Right lobe of liver (tissue), 6 donors: ENCODE measurements at places on chromosomes 4 and X. TPM values are rescaled to one million over a fixed set of nuclear protein-coding genes. Genes with fewer than 3 reads are reported as not detected.

DNA sequence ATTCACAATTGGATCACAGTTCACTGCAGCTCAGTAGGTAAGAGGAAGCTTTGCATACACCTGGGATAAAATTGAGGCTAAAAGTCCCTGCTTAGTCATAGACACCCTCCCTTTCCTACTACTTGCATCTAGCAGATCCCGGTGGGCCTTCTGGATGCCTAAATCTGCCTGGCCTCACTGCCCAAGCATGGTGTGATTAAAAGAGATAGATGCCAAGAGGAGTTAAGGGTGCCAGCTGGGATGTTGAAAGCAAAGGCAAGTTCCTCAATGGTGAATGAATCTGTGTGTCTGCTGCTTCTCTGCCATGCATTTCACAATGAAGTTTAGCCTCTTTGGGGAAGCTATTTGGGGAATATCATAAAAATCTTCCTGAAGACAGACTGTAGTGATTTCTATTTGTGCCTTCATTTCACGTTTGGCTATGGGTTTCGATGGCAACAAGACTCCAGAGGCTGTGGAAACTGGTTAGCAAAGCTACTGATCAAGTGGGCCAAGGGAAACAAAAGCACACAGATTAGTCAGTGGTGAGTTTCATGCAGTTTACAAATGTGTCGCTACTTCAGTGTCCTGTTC, 534.0 kb downstream of the ANKRD50 start:
- no peak for DNase-seq
- H3K27me3 ChIP-seq = no peaks in the 10 kb centered on the region
- no peak overlapping the region for H3K4me3 ChIP-seq
- H3K36me3 ChIP-seq = no peaks in the 10 kb centered on the region
- no peaks in the 10 kb centered on the region for H3K4me1 ChIP-seq

GRCh38 chr4:10664408-10664807, 20.2 kb downstream of the CLNK start:
- H3K27me3 ChIP-seq = no peaks in the 10 kb centered on the region
- no peaks in the 10 kb centered on the region for H3K4me1 ChIP-seq
- no peak overlapping the region for H3K27ac ChIP-seq
- no peaks in the 10 kb centered on the region for H3K36me3 ChIP-seq

DNA sequence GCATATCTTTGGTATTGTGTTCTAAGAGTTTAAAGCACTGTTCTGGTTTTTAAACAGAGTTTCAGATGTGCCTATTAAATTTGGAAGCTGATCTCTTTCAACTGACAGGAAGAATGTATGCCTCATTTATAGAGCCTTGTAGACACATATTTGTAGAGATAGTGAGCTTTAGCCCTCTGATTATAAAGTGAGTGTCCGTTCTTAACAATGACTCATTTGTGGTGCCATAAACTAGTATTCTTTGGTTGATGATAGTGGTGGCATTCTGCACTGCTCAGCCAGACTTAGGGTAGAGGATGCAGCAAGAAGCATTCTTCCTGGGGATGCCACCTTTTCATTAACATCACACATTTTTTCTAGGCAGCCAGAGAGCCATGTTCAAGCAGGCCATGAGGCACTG, 121.7 kb downstream of the TLL1 start:
- no peaks in the 10 kb centered on the region for H3K4me1 ChIP-seq
- H3K27ac ChIP-seq = no peak overlapping the region
- H3K4me3 ChIP-seq = no peak overlapping the region

DNA sequence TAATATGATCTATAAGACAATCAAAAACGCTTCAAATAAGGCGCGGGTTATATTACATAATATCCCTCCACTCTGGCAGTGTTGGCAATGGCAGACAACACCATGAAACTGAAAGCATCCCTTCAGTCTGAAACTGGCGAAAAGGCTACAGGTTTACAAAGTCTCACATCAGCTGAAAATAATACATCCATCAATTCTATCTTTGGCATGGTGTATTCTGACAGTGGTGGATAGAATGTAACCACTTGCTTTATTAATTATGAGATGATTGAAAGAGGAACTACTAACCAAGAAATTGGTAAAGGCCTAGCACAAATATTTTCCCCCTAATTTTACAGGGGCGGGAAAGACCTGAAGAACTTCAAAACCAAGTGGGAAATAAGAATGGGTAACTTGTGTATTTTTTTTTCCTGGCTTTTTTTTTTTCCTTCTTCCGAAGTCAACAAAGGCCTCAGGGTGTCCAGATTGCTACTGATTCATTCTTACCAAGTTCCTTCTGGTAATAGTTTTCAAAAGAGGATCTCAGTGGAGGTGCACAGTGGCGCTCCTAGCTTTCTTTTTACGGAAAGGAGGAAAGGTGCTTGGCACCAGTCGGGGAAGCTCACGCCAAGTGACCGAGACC, 728 bp downstream of the UBA6 start:
- H3K36me3 ChIP-seq = no peaks in the 10 kb centered on the region
- DNase-seq = no peak
- H3K27me3 ChIP-seq = no peaks in the 10 kb centered on the region
- peak overlapping the region; percentile 75 for H3K27ac ChIP-seq

DNA sequence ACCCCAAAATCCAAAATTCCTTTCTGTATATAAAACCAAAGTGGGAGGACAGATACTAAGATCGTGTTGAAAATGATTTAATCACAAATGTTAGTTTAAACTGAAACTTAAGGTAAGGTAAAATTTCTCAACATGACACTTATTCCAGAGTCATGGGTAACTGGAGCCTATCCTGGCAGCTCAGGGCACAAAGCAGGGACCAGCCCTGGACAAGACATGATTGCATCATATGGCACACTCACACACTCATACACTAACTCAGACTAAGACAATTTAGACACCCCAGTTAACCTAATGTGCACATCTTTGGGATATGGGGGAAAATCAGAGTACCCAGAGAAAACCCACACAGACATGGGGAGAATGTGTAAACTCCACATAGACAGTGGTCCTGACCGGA, 244.1 kb upstream of the TEX13A start:
- DNase-seq = no peak
- H3K27ac ChIP-seq = no peak overlapping the region
- H3K4me3 ChIP-seq = no peak overlapping the region
- no peaks in the 10 kb centered on the region for H3K4me1 ChIP-seq

DNA sequence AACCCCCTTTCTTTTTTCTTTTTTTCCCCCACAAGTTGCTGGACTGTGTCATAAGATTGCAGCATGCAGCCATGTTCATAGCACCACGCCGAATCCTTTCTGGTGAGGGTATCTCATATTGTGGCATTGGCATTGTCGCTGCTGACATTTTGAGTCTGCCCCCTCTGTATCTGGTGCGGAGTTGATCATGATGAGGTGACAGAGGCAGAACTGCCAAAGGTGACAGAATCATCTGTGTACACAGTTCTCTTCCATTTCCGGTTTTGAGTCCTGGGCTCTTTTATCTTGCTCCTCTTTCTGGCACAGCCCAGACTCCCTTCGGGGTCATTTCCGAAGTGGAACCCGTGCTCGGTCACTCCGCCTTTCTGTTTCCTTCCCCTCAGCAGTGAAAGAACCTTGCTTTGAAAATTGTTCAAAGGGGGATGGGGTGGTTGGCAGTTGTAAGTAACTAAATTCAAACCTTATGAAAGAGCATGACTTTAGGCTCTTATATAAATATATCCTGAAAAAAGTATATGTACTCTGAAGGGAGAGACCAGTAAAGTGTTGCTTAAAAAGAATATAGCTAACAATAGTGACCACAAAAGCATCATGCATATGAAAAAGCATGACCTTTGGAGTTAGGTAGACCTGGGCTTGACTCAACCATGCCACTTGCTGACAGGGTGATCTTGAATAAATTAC, 55.0 kb upstream of the BMP2K start:
- peaks cover 16% of the 10 kb centered on the region for H3K4me1 ChIP-seq
- H3K27me3 ChIP-seq = no peaks in the 10 kb centered on the region
- no peak for DNase-seq
- peak overlapping the region; percentile 18 for H3K27ac ChIP-seq
- H3K4me3 ChIP-seq = no peak overlapping the region
- H3K36me3 ChIP-seq = no peaks in the 10 kb centered on the region

DNA sequence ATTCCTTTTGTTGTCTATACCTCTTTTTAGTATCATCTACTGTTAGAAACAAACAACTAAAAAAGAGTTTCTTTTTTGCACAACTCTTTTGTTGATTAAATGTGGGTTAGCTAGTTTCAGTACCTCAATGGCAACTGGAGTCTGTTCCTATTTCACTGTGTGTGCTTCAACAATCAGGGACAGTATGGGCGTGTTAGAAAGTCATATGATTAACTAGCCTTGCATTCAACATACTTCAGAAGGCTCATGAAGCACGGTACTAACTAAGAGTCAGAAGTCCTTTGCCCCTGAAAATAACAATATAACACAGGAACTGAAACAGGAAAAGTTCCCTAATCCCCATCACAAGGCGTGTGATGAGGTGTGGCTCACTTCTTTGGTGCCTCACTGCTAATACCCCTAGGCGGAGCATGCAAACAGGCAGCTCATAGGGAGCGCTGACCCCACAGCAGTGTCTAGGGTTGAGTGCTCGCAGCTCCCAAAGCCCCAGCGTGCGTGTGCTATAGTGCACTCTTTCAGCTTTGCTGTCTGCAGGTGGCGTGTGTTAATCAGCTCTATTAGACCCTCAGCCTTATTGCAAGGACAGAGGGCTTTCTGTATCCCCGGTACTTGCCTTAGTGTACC, 203.1 kb upstream of the NDST3 start:
- peak; percentile 58 for DNase-seq
- H3K4me1 ChIP-seq = no peaks in the 10 kb centered on the region
- no peaks in the 10 kb centered on the region for H3K27me3 ChIP-seq
- H3K27ac ChIP-seq = no peak overlapping the region

DNA sequence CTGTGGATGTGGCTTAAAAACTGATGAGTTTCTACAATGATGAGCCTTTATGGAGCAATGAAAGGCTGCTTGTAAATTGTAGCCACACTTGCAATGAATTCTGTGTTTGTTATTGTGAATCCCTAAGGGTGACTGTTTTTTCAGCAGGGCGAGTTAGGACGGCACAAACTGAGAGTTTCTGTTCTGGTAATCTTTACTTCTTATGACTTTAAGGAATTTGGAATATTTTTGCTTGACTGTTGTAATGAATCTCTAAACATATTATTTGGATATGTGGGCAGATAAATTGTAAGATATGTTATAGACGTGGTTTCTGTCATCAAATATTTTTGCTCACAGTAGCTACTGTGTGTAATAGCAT, 22.2 kb downstream of the RBPJ start:
- no peaks in the 10 kb centered on the region for H3K36me3 ChIP-seq
- DNase-seq = no peak
- H3K4me1 ChIP-seq = no peaks in the 10 kb centered on the region
- no peak overlapping the region for H3K27ac ChIP-seq

DNA sequence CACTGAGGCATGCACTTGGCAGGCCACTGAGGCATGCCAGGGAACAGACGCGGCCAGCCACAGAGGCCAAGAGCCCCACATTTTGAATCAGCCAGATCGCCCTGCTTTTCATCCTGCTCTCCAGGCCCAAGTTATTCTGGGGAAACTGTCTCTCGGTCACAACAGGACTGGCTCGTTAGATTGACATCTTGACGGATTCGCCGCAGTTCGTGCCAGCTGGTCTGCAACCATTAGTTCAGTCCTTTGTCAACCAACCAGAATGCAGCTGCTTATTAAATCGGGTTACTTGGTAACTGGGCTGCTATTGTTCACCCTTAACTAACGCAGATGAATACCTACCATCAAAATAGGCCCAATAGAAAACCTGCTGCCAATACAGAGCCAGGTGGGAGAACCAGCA, 16.7 kb downstream of the CLDN34 start:
- no peaks in the 10 kb centered on the region for H3K36me3 ChIP-seq
- no peak for DNase-seq
- no peak overlapping the region for H3K27ac ChIP-seq
- H3K27me3 ChIP-seq = no peaks in the 10 kb centered on the region
- H3K4me1 ChIP-seq = no peaks in the 10 kb centered on the region
- no peak overlapping the region for H3K4me3 ChIP-seq

DNA sequence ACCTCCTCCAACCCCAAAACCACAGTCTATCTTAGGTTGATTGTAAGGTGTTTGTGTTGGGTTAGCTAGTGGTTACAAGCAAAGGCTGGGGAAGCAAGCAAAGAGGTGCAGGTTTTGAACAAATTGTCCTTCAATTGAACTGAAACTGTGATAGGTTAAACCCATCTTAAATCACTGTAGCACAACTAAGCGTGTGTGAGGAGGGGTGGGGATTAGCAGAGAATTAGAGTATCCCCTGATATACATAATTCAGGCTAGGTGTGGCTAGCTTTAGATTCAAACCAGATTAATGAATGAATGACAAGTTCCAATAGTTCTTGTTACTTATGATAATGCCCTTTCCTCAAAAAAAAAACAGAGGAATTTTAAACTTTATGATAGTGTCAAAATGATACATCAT, 191.0 kb upstream of the POF1B start:
- H3K4me1 ChIP-seq = no peaks in the 10 kb centered on the region
- no peak for DNase-seq
- H3K4me3 ChIP-seq = no peak overlapping the region
- H3K36me3 ChIP-seq = no peaks in the 10 kb centered on the region

DNA sequence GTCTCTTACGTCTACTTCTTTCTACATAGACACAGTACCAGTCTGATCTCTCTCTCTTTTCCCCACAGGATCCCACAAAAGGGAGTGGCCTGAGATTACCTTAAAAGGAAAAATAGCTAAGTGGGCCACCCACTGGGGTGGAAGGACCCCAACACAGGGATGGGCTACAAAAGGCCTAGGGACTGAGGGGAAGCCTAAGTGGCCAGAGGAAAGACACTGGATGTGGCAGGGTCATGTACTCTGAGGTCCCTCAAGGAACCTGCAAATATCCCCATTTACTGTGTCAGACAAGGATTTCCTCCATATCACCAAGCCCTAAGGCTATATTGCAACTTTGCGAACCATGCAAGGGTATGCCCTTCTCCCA, 6.5 kb upstream of the PRDX4 start:
- DNase-seq = no peak
- no peaks in the 10 kb centered on the region for H3K4me1 ChIP-seq
- H3K4me3 ChIP-seq = no peak overlapping the region
- H3K27ac ChIP-seq = no peak overlapping the region
- H3K36me3 ChIP-seq = no peaks in the 10 kb centered on the region
- H3K27me3 ChIP-seq = no peaks in the 10 kb centered on the region

- no peak overlapping the region for H3K27ac ChIP-seq
- H3K27me3 ChIP-seq = no peaks in the 10 kb centered on the region
- no peak overlapping the region for H3K4me3 ChIP-seq
- H3K36me3 ChIP-seq = no peaks in the 10 kb centered on the region
- DNase-seq = no peak
Observed at GRCh38 chr4:153409924-153410501, 56.1 kb upstream of the TMEM131L start.

DNA sequence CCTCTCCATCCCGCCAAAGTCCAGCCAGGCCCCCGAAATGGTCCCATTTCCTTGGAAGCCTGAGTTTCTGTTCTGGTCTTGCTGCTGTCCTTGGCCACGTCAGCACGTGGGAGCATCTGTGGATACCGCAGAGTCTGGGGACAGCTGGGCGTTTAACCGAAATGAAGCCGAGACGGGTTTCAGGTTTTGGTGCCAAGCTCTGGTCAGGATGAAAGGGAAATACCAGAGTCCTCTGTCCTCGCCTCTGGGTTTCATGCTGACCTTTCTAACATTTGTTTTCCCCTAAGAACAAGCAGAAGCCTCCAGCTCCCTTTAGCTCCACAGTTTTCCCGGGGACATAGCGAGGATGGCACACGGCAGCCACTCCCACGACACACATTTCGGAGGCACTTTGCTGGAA, 19.7 kb downstream of the SHOX start:
- no peaks in the 10 kb centered on the region for H3K27me3 ChIP-seq
- peak; percentile 16 for DNase-seq
- H3K36me3 ChIP-seq = no peaks in the 10 kb centered on the region
- H3K4me1 ChIP-seq = no peaks in the 10 kb centered on the region
- H3K4me3 ChIP-seq = no peak overlapping the region

The THAP6 gene
- 11.5 TPM for total RNA-seq

The DMRTC1B gene
- not detected for total RNA-seq

The MAGED4B gene
- total RNA-seq = 0.32 TPM

The TSPAN7 gene
- total RNA-seq = 24.4 TPM

The APELA gene
- total RNA-seq = not detected

The FBXL5 gene
- 38.3 TPM for total RNA-seq
